ENCODE measurements at places on chromosomes 12 and 14. TPM values are rescaled to one million over a fixed set of nuclear protein-coding genes. Genes with fewer than 3 reads are reported as not detected.

The PPM1H gene
- 8.0 TPM for total RNA-seq

The REP15 gene
- total RNA-seq, result 0.86 TPM

The SLC10A1 gene
- total RNA-seq, result not detected

- no peak for DNase-seq
Observed at GRCh38 chr12:68349220-68349621, 17.1 kb upstream of the MDM1 start.

GRCh38 chr14:86798330-86798729, 1194.7 kb downstream of the GALC start:
- no peak for DNase-seq

DNA sequence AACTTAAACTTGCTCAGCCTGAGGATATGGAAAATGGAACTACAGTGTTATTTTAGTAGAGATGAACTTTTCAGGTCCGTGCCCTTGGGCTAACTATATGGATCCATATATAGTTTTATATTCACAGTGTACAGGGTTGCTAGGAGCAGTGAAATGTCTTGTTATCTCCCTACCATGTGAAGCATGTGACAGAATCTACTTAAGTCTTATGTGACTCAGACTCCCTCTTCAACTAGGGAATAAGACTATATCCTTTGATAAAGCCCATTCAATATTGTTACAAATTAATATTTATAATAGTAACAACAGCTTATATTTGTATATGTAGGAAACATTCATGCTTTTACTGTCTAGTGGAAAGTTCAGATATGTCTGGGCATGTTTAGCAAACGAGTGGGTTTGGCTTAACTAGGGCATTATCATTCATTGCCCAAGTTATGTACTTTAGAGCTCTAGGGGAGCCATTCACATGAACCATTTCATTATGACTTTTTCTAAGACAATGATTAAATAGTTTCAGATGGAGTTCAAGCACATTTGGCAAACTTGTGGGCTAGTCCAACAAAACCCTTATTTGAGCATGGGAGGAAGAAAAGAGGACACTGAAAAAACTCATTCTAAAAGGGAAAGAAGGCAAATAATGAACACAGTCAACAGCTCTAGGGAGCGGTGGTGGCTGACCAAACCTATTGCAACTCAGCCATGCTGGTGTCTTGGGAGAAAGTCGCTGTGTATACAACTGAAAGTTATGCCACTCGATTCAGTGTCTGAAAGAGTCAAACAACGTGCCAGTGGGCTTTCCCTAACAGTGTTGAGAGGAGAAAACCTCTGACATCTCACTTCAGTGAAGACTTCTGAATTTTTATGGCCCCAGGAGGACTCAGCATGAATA, 305.9 kb upstream of the G2E3 start:
- no peak for DNase-seq

DNA sequence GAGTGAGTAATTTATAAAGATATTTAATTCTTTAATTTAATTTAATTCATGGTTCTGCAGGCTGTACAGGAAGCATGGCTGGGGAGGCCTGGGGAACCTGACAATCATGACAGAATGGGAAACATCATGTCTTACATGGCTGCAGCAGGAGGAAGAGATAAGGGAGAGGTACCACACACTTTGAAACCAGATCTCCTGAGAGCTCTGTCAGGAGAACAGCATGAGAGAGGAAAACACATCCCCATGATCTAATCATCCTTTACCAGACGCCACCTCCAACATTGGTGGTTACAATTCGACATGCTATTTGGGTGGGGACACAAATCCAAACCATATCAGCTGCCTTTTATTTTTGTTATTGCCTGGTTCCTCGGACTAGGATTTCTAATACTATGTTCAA, 928.6 kb downstream of the TMEM121 start:
- no peak for DNase-seq

DNA sequence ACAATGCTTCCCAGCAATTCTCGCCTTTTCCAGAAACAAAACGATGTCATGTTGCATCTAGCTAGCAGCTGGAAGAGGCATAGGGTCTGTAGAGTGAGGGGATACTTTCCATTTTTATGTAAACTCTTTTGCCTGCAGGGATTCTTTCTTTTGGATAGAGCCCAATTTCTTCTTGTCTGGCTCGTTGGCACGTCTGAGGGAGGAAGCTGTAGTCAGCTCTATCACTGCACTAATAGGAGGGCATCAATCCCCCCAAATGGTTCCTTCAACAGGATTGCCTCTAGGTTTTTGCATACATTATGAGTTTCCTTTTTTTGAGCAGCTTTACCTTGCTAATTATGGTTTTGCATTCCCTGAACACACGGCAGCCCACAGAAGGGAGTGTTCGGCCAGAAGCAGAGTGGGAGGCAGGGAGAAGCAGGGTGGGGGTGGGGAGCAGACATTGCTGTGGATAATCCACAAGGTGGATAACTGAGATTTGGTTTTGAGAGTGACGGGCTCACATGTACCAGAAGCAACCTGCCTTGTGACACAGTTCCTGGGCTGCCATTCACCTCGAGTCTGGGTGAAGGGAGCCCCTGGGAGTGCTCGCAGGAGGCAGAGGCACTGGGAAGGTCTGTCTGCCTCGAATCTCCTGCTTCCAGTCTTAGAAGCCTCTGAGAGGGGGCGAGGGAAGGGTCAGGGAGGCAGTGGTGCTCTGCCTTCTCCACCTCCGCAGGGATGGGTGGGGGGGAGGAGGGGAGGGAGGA, 24.5 kb downstream of the LRTM2 start:
- DNase-seq, result no peak

DNA sequence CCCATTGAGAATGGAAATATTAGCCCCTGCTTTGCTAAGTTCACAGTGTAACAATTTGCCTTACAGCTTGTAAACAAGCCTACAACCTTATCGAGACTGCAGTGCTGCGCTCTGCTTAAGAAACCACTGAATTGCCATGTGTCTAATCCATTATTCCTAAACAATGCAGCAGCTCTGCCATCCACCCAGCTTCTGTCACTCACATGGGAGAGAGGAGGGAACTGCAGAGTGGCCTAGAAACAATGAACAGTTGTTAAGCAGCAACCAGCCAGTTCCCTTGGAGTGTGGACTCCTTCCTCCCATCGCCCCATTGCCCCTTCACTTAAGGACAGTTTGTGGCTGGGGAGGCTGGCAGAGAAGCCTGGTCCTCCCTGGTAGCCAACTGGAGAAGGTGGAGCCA, 42.9 kb downstream of the TESPA1 start:
- no peak for DNase-seq

DNA sequence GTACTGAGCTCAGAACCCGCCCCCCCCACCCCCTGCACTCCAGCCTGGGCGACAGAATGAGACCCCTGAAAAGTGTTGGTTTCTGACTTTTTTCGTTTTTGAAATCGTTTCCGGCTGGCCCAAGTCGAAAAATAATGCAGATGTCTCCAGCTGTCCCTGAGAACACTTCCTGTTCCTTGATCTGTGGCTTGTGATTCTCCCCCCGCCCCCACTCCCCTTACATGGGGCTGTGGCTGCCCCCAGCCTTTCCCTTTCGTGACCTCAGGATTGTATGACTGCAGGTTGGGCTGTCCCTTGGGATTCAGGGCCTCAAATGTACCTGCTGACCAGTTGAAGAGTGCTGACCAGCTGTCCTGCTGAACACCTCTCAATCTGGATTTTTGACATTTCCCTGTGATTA, 34.1 kb downstream of the NOC4L start:
- no peak for DNase-seq

DNA sequence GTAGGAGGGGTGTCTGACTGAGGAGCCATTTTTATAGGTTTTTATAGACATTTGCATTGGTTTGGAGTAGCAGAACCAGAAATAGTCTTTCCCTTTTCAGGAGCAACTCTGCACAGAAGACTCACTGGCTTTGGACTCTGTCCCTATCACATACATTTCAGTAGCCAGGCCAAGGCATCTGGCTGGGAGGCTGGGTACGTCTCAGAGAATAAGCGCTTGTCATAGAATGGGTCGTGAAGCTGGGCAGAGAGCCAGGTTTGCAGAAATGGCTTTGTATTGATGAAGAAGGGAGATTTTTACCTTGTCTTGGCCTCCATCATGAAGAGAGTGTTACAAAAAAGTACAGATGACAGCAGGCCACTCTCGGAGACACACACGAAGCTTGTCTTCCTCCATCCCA, 98.6 kb downstream of the CACNA1C start:
- no peak for DNase-seq

GRCh38 chr12:66013224-66013623, 117.3 kb downstream of the LLPH start:
- no peak for DNase-seq

DNA sequence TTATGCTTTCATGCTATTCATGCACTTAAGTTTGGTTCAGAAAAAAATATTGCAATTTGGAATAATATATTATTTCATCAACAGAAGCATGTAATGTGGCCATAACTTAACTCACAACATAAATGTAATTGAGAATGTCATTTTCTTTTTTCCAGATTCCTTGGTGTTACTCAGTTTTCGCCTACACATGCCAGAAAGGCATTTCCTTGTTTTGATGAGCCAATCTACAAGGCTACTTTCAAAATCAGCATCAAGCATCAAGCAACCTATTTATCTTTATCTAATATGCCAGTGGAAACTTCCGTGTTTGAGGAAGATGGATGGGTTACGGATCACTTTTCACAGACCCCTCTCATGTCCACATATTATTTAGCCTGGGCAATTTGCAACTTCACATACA, 14.4 kb downstream of the TRHDE start:
- DNase-seq, result no peak
